ENCODE measurements at places on chromosomes 6 and 20.

GRCh38 chr6:156809034-156809433 lies 31.9 kb downstream of the ARID1B start:
- DNase-seq, result no peak

GRCh38 chr6:17850281-17850680 lies 137.2 kb downstream of the KIF13A start:
- no peak for DNase-seq

DNA sequence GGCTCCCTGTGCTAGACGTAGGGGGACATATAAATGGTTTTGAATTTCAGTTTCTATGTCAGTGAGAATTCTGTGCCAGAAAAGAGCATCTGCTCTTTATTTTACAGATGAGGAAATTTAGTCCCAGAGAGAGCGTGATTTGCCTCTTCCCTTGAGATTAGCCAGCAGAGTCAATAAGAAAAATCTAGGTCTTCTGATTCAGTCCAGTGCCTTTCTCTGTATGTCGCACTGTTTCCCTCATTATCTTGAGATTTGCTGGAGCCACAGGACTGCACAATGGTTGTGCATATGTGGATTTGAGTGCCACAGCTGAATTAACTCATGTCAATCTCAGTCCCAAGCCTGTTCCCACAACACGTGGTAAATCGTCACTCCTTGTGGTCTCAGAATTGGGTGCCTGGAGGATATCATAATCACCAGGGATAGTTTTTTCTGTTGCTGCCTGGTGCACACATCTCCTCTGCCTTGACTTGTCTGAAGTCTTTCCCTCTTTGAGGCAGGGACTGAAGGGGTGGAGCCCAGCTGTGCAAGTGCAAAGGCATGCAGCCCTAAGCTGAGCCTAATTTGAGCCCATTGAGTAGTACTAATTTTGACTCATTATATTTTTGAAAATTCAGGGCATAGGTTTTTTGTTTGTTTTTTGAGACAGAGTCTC lies 276.7 kb downstream of the SOX4 start:
- no peak for DNase-seq

- DNase-seq, result no peak
Observed at GRCh38 chr6:22570185-22570551, 802 bp downstream of the HDGFL1 start.

- DNase-seq, result no peak
Observed at GRCh38 chr6:116783852-116784251, 18.3 kb upstream of the FAM162B start.

All from effector memory CD8-positive, alpha-beta T cell (primary cell).